Upper lobe of left lung (tissue), 6 donors: ENCODE measurements at places on chromosomes 16 and 17. TPM values are rescaled to one million over a fixed set of nuclear protein-coding genes. Genes with fewer than 3 reads are reported as not detected.
A peak's percentile ranks its signal among the peaks of the same experiment; 100 is the strongest.

- no peak overlapping the region for H3K27ac ChIP-seq
- no peak for DNase-seq
- H3K36me3 ChIP-seq, result no peaks in the 10 kb centered on the region
- peaks cover 32% of the 10 kb centered on the region for H3K4me1 ChIP-seq
These were observed 19.5 kb downstream of the GPR179 start for GRCh38 chr17:38324141-38324697.

The KAT8 gene
- 82.0 TPM for total RNA-seq

The CTRL gene
- total RNA-seq, result 1.6 TPM

DNA sequence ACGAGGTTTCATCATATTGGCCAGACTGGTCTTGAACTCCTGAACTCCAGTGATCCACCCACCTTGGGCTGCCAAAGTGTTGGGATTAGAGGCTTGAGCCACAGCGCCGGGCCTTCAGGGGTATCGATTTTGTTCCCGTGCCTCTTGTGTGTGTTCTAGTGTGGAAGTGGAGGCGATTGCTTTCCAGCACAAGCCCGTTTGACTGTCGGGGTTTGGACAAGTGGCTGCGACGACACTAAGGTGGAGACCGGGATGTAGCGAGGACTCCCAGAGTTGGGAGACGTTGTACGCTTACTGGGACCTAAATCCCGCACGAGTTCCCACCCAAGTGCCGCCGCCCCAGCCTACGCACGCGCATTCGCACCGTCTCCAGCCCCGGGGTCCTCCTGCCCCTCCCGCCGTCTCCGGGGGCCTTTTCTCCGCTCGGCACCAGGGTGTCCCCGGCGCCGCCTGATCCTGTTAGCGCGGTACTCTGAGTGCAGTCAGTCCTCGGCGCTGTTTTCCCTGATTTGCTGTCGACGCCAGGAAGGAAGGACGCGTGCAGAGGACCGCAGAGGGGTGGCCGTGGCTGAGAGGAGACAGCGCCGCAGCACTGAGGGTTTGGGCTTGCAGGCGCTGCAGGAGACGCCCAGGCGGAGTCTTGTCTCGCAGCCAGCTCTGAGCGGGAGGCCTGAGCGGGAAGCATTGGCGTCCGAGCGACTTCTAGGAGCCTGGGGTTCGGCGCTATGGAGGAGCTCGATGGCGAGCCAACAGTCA is at the start of gene NUP85:
Gene NUP85 (plus strand): TSS at position 643 of the 756 bp plus-strand sequence. CDS start 83 bp downstream, at position 726.
- DNase-seq, result peak; percentile 93
- peak within 1 kb of the TSS; percentile 94 for H3K27ac ChIP-seq
- H3K4me1 ChIP-seq, result peaks cover 18% of the 10 kb centered on the region
- H3K27me3 ChIP-seq, result no peaks in the 10 kb centered on the region
- peak within 1 kb of the TSS; percentile 82 for H3K4me3 ChIP-seq

The CDH5 gene
- 66.9 TPM for total RNA-seq

- no peaks in the 10 kb centered on the region for H3K27me3 ChIP-seq
- peaks cover 38% of the 10 kb centered on the region for H3K4me1 ChIP-seq
- DNase-seq, result no peak
- peak overlapping the region; percentile 60 for H3K4me3 ChIP-seq
- H3K27ac ChIP-seq, result peak overlapping the region; percentile 100
These were observed 1.0 kb downstream of the EIF1 start for GRCh38 chr17:41689497-41690299.

The ENPP7 gene
- not detected for total RNA-seq

The FUS gene
- 200 TPM for total RNA-seq

DNA sequence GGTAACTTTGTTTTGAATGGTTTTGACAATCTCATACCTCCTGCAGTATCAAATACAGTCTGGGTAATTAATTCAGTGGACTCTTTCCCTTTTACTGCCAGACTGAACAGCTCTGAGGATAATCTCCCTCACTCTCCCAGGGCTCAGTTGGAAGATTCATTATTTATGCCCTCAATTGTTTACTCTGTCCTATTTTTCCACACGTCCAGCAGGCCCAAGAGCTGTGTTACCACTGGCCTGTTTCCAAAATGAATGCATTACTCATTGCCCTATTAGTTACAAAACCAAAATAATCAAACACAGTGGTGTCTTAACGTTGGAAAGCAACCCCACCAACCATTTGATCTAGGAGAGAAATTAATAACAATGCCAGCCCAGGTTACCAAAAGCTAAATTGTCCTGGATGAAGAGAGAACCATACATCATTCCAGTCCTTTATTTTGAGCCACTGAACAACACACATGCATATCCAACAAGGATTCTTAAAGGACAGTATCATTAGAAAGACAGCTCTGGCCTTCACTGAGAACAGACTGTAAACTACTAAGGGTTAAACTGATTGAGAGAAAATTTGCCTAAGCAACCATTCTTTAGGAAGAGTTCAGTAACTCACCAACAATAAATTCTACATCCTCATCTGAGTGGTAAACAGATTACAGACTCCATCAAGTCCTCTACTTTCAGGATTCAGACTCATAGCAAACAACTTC is 34.5 kb downstream of the FAM222B start:
- peaks cover 26% of the 10 kb centered on the region for H3K4me1 ChIP-seq
- H3K27me3 ChIP-seq, result no peaks in the 10 kb centered on the region
- peaks cover 6% of the 10 kb centered on the region for H3K36me3 ChIP-seq
- no peak for DNase-seq
- peak overlapping the region; percentile 65 for H3K27ac ChIP-seq
- H3K4me3 ChIP-seq, result no peak overlapping the region

The WWP2 gene
- 59.5 TPM for total RNA-seq

GRCh38 chr16:65202461-65202860 is 80.6 kb upstream of the CDH11 start:
- no peak overlapping the region for H3K27ac ChIP-seq
- H3K36me3 ChIP-seq, result no peaks in the 10 kb centered on the region
- no peaks in the 10 kb centered on the region for H3K4me1 ChIP-seq
- no peak for DNase-seq

- DNase-seq, result peak; percentile 36
- no peaks in the 10 kb centered on the region for H3K4me1 ChIP-seq
- no peak overlapping the region for H3K4me3 ChIP-seq
- no peak overlapping the region for H3K27ac ChIP-seq
- no peaks in the 10 kb centered on the region for H3K27me3 ChIP-seq
These were observed 38.2 kb upstream of the PIRT start for GRCh38 chr17:10875984-10876555.

- H3K36me3 ChIP-seq, result no peaks in the 10 kb centered on the region
- peak overlapping the region; percentile 77 for H3K27ac ChIP-seq
- H3K4me1 ChIP-seq, result peaks cover 58% of the 10 kb centered on the region
- DNase-seq, result no peak
These were observed 1.2 kb upstream of the MPRIP start for GRCh38 chr17:17041018-17041521.

The KRT35 gene
- total RNA-seq, result not detected

DNA sequence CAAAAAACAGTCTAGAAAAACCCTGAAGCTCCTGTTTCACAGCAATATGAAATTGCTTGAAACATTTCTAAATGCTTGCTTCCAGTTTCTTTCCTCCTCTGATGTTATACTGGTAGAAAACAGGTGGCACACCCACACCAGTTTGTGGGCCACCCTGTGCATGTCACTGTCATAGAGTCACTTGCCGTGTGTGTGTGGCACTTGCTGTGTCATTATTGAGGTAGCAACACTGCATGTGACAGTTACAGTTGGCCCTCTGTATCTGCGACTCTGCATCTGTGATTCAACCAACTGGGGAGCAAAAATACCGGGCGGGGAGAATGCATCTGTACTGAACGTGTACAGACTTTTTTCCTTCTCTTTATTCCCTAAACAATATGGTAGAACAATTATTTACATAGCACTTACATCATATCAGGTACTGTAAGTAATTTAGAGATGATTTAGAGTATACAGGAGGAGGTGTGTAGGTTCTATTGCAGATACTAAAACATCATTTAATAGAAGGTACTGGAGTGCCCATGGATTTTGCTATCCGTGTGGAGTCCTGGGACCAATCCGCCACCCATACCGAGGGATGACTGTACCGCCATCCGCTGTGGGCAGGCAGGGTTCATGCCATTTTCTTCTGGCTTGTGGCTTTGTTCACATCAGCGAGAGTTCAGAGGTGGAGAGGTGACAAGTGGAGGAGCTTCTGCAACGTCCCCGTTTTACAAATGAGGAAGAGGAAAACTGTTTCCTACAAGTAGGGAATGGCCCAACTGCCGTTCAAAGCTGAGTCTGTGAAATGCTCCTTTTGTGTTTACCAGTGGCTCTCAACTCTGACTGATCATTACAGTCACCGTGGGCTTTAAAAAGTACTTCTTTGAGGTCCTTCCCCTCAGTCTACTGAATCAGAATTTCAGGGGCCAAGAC is 373.7 kb downstream of the SNX29 start:
- H3K27ac ChIP-seq, result no peak overlapping the region
- no peak overlapping the region for H3K4me3 ChIP-seq
- H3K4me1 ChIP-seq, result no peaks in the 10 kb centered on the region
- H3K27me3 ChIP-seq, result no peaks in the 10 kb centered on the region

DNA sequence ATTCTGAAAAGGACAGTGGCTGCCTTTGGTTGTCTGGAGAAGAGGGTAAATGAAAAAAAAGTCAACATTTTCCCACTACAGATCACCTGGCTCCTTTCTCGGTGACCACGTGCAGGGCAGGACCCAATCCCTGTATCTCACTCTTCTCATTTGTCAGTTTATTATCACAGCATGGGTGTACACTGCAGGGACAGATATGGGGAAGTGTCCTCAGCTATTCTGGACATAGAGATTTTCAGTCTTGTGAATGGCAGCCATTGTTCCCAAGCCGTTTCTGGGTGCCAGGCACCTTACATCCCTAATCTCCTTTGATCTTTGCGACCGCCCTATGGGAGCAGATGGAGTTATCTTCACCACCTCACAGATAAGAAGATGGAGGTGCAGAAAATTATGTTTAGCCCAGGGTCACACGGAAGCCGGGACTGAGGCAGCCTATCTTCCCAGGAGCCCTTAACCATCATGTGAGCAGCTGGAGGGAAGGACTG is 7.2 kb downstream of the ADORA2B start:
- no peak overlapping the region for H3K27ac ChIP-seq
- H3K36me3 ChIP-seq, result no peaks in the 10 kb centered on the region
- no peaks in the 10 kb centered on the region for H3K27me3 ChIP-seq

- H3K4me3 ChIP-seq, result peak overlapping the region; percentile 96
- peak overlapping the region; percentile 94 for H3K27ac ChIP-seq
These were observed 1.6 kb downstream of the UBE2Z start for GRCh38 chr17:48909783-48910182.

DNA sequence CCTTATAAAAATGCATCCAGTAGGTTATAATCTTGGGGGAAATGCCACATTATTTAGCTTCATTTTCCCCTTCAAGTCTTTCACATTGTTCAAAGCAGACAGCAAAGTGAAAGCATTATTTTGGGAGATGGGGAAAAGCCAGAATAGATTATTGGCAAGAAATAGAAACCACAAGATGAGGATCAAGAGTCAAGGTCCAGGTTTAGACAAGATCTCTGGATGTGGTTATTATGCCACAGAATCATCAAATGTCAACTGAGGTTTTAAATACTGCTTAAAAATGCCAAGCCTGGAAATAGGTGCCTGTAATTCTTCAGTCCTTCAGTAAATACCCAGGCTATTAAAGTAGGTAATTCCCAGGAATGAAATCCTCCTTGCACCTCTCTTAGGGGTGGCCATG is 65.1 kb upstream of the ALOX12 start:
- DNase-seq, result no peak
- no peaks in the 10 kb centered on the region for H3K4me1 ChIP-seq
- H3K27ac ChIP-seq, result no peak overlapping the region

DNA sequence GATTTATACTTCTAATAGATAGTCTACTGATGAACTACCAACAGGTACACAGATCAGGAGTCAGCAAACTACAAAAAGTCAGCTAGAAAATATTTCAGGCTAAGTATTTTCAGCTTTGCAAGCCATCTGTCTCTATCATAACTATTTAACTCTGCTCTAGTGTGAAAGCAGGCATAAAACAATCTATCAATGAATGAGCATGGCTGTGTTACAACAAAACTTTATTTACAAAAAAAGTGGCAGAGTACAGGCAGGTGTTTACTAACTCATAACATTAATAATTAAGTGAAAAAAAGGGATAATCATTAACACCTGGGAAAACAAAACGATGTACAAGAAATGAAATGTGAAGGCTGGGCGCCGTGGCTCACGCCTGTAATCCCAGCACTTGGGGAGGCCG is 15.8 kb downstream of the MED13 start:
- DNase-seq, result no peak
- H3K4me3 ChIP-seq, result no peak overlapping the region
- peaks cover 22% of the 10 kb centered on the region for H3K4me1 ChIP-seq
- H3K27me3 ChIP-seq, result no peaks in the 10 kb centered on the region

DNA sequence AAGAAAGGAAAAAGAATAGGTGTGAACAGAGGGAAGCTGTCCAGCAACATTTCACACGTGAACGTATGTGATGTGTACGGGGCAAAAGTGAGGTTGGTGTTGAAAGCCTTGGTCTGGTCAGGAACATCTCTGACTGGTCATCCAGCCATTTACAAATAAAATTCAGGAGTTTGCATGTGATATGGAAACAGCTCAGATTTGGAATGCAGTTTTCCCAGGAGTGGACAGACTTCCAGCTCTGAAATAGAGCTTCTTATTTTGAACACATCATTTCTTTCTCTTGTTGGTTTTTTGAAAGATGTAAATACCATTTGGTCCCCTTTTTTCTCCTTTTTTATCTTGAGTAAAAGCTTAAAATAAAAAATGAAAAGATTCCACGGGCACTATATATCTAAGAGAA is 566.2 kb upstream of the ZFHX3 start:
- H3K27ac ChIP-seq, result no peak overlapping the region
- no peaks in the 10 kb centered on the region for H3K36me3 ChIP-seq
- DNase-seq, result no peak
- H3K4me3 ChIP-seq, result no peak overlapping the region

The PSMC3IP gene
- 1.9 TPM for total RNA-seq

GRCh38 chr17:43211123-43211479 is 574 bp upstream of the TMEM106A start:
- peaks cover 14% of the 10 kb centered on the region for H3K4me1 ChIP-seq
- peak overlapping the region; percentile 70 for H3K4me3 ChIP-seq
- no peak for DNase-seq
- peak overlapping the region; percentile 92 for H3K27ac ChIP-seq
- peaks cover 51% of the 10 kb centered on the region for H3K36me3 ChIP-seq

GRCh38 chr16:85216522-85217375 is 104.5 kb upstream of the CIBAR2 start:
- H3K36me3 ChIP-seq, result no peaks in the 10 kb centered on the region
- no peak overlapping the region for H3K27ac ChIP-seq
- no peak for DNase-seq
- no peak overlapping the region for H3K4me3 ChIP-seq
- no peaks in the 10 kb centered on the region for H3K27me3 ChIP-seq

DNA sequence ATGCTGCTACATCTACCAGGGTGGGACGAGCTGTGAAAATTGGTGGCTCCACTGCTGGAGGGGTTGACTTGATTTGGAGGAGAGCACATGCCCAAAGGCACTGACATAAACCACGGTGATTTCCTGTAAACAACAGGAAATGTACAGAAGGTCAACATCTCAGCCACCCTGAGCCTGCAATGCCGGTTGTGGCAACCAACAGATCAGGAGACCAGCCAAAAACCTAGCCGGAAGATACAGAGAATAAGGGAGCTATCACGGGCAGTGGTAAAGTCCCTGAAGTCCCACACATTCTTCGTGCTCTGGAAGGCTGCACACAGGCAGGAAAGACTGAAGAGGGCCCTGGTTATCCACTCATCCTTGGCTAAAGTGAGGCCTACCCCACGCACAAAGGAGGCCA is 56.2 kb downstream of the ADCY9 start:
- H3K4me3 ChIP-seq, result no peak overlapping the region
- H3K27me3 ChIP-seq, result no peaks in the 10 kb centered on the region
- DNase-seq, result no peak
- no peaks in the 10 kb centered on the region for H3K36me3 ChIP-seq
